ENCODE measurements at places on chromosomes 5 and 9.

- DNase-seq = peak; percentile 44
These were observed 8.6 kb downstream of the KLHL9 start for GRCh38 chr9:21326526-21327139.

- no peak for DNase-seq
These were observed 114.5 kb upstream of the CDH6 start for GRCh38 chr5:31078956-31079355.

DNA sequence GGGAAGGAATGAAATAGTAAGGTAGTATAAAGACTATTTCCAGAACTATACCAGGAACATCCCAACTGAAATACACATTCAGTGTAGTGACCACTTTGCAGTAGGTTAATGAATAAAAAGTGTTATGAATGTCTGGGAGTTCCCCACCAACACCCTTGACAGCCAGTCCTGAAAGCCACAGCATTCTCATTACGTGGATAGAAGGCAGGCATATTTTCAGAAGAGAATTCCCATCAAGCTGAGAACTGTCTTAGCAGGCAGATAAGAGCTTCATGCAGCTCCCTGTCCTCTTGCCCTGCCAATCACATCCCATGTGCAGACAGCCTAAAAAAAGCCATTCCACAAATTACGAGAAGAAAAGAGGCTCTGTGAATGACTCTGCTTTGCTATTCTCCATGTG lies 695.0 kb downstream of the DTWD2 start:
- no peak for DNase-seq

DNA sequence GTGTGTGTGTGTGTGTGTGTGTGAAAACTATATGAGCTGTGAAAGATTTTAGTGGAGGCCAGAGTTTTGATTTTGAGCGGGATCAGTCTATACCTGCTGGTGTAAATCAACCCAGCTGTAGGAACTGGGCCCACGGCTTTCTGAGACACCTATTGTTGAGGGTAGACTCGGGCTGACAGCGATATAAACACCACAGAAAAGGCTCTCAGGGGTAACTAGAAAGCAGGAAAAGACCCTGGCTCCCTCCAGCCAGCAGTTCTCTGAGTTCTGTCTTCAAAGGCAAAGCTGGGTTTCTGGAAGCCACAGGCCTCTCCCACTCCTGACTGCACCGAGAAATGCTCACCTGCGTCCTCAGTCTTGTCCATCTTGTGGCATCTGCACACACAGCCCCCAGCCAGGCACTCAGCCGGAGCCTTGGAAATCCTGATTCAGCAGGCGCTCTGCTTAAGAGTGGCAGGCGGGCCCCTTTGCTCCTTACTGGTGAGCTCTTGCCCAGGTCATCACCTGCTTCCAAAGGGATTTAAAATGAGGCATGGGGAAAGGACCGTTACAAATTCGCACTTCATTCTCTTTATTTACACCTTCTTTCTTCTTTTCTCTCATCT lies 223.3 kb downstream of the NDUFS4 start:
- DNase-seq = no peak

DNA sequence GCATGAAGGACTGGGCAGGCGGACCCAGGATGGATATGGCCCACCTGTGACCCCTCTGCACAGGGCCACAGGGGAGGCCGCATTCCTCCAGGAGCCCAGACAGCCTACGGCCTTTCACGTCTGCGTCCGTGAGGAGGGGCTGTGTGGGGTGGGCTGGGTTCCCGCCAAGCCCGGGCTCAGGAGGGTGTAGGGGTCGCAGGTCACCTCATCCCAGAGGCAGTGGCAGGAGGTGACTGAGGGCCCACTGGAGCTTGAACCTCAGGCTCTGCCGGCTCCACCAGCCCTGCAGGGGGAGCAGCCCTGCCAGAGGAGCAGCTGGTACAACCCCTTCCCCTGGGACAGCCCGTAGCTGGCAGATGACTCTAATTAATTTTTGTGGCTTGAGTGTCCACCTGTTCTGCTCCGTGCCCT lies 40.7 kb upstream of the CACNA1B start:
- DNase-seq = no peak

DNA sequence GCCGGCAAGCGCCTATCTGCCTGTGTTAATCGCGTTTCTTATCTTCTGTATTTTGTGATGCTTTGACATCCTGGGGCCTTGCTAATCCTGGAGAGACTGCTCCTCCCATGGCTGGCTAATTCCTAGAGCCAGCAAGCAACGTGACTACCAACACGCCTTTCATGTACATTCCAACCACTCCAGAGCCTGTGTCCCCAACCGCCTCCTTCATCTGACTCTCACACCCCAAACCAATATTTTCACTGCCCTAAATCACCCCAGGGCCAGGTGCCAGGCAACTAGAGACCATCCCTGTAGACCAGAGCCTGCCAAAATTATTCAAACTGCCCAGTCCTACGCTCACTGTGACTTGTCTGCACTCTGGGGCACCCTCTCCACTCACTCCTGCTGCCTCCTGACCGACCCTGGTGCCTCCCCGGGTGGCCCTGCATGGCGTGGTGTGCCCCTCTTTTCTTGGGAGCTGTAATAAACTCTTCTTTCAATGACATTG lies 50.5 kb upstream of the COL5A1 start:
- DNase-seq = peak; percentile 85

DNA sequence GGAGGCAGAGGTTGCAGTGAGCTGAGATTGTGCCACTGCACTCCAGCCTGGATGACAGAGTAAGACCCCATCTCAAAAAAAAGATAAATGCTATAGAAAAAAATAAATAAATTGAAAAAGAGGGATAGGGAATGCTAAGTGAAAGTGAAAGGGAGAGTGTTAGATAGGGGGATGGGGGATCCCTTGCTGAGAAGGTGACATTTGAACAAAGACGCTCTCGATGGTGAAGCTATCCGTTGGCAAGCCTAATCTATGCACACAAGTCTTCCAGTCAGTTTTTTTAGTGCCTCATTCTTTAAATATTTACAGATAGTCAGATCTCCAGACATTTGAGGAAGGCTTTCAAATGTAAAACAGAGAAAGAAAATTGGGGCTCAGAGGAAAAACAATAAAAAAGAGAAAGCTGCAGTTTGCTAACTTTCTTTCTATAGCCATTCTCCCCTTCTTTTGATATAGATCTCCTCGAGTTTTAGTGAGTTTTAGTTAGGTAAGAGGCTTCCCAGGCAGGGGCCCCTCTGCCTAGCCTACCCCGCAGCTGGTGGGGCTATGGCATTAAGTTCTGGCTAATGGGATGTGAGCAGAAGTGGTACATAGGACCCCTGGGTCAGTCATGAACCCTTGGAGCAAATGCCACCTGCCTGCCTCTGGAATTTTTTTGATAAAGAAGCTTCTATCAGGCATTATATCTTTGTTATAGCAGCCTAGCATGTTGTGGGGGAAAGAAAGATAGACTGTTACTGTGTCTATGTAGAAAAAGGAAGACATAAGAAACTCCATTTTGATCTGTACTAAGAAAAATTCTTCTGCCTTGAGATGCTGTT lies 12.0 kb downstream of the GLRX start:
- peak; percentile 36 for DNase-seq

GRCh38 chr5:32504989-32505596 lies 60.6 kb upstream of the ZFR start:
- peak; percentile 97 for DNase-seq

- peak; percentile 61 for DNase-seq
These were observed 87.7 kb downstream of the ENTREP1 start for GRCh38 chr9:69412741-69413150.

DNA sequence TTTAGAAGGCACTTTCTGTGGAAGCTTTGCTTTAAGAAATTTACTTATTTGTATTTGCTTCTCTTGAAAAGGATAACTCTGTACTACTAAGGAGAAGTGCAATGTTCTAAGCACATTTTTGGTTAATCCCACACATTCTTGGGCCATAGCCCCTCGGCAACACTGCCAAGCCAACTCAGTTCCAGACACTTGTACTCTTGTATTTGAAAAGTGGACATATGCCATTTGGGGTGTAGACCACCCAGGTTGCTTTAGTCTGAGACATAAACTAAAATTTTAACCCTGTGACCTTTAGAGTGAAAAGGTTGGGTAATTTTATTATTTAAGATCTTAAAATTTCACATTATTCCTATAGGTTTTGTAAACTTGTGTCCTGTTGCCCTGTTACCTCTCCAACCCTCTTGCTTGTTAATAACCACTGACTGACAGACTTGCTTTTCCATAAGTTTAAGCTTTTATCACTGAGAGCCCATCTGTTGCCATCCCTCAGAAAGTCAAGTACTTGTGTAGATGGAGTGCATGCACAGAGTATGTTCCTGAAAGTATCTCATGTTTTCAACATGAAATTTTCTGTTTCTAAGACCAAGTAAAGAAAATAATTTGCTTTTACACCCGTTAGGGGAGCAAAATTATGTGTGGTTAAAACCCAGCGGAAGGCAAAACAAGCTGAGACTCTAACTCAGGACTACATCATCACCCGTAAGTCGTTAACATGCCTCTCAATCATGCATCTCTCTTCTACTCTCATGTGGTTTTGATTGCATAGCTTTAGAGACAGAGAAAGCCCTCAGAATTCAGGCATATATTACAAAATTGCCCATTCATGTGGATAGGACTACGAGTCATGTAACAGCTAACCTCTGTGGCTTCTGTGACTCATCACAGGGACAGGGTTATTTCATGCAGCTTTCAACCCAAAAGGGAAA lies 117.3 kb downstream of the GDNF start:
- DNase-seq = peak; percentile 96

GRCh38 chr9:69136779-69137178 lies 37.3 kb upstream of the TJP2 start:
- no peak for DNase-seq

DNA sequence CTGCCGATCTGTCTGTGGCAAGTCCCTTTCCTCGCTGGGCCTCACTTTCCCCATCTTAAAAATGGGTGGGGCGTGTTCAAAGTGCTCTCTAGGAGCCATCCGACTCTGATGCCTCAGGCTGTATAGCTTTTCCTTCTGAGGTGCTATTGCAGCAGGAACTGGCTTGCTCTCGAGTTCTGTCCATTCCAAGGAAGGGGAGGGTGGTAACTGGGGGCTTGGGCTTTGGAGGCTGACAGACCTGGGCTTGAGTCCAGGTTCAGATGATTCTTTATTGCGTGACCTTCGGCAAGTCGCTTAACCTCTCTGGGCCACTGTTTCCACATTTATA lies 139.5 kb downstream of the RGS3 start:
- no peak for DNase-seq

- DNase-seq = no peak
These were observed 2112.2 kb upstream of the C9orf72 start for GRCh38 chr9:29685531-29685930.

GRCh38 chr9:129667850-129668249 lies 2.4 kb downstream of the PRRX2 start:
- DNase-seq = no peak

- DNase-seq = no peak
These were observed 116.1 kb upstream of the TAF11L2 start for GRCh38 chr5:17381932-17382331.

GRCh38 chr5:133708331-133708850 lies 96.0 kb upstream of the FSTL4 start:
- no peak for DNase-seq

DNA sequence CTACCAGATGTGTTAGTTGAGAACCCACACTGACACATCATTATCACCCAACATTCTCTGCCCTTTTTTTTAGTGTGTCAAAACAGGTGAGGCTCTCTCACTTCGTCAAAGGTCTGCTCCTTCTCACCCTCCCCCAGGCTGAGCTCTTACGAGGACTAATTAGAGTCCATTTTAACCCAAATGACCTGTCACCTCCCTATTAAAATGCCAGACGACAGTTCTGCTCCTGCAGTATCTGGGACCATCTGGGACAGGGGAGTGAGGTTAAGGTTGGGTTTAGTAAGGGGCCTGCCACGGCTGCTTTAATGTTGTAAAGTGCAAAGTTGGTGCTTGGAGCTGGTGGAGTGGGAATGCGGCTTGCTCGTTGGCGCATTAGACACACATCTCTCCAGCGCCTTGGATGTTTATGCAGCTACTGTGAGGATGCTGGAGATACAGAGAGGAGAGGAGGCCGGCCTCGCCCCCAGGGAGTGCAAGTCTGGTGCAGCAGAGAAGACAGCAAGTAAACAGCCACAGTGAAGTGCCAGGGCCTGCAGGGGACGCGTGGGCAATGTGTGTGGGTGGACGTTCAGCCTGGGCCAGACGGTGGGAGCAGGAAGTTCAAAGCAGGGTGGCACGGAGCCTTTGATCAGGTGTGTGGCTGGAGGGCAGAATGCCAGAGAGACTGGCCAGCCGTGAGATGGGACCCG lies 96.2 kb downstream of the C9orf50 start:
- DNase-seq = no peak

DNA sequence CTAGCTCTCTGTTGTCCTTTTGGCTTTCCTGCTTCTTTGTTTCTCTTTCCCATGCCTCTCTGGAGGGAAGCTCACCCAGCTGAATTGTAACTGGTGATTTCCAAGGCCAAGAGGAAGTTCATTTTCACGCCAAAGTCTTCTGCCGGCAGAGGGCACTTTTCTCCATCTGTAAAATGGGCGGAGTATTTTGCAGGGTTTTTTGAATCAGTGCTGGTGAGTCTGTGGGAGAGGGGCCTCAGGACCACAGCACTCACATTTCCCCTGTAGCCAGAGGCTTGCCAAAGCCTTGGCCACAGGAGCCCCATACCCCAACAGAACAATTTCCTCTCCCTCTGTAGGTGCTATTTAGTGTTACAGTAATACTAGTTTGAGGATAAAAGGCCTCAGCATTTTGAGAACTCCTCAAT lies 42.3 kb upstream of the MATR3 start:
- peak; percentile 20 for DNase-seq

DNA sequence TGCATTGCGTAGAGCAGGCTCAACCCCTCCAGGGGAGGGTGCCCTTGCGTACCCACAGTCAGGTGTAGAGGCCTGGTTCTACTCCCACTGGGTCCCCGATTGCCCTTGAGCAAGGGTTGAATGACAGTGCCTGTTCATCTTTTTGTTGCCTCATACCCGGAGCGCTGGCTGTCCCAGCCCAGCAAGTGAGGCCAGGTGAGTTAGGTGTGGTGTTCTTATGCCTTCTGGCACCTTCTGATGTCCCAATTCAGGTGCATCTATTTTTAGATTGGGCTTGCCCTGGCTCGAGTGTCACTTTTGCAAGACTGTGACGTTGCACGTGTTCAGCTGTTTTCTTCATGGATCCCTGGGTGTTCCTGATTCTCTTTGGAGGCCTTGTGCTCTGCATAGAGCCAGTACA lies 257.8 kb downstream of the GOLPH3 start:
- no peak for DNase-seq

GRCh38 chr9:125887172-125887571 lies 140.0 kb downstream of the PBX3 start:
- DNase-seq = no peak

DNA sequence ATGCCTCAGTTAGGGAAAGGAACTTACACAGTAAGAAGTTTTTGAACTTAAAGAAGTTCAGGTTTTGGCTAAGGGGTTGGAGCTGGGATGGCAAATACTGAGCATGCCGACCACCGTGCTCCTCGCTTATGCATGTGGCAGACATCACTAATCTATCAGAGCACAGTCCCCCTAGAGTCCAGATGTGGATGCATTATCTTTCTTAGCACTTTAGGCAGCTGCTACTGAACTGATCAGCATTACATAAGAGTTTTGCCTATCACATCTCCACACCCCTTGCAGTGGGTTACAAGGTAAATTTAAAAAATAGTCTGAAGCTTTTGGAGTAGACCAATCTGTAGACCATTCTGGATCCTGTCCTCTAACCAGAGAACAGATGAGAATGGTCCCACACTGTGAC lies 22.4 kb downstream of the MACIR start:
- DNase-seq = no peak

Data from fibroblast of skin of back (primary cell).